ENCODE measurements at places on chromosomes 16 and 17.

- DNase-seq, result no peak
These were observed 48.7 kb upstream of the CACNG4 start for GRCh38 chr17:66915792-66916191.

- DNase-seq, result no peak
These were observed 15.9 kb downstream of the EMC8 start for GRCh38 chr16:85783441-85783840.

DNA sequence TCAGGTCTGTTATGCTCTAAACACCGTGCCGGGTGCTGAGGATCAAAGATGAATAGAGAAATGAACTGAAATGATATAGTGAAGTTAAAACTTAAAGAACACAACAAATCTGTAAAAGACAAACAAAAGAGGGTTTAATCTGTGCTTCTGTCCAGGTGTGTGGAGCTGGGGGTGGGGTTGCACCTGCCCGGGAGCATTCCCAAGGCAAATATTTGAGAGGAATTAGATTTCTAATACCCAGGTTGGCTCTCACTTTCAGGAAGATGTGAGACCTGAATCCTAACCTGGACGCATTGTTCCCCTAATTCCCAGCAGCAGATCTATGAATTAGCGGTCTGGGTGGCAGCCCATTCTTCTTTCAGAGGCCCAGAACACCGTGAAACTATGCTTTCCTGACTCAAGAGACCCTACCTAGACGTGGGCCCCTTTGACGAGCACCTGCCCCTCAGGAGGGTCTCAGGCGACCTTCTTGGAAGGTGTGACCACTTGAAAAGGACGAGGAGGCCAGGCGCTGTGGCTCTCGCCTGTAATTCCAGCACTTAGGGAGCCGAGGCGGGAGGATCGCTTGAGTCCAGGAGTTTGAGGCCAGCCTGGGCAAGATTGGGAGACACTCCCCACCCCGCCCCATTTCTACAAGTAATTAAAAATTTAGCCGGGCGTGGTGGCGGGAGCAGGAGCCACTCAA lies 677 bp upstream of the RANGRF start:
- DNase-seq, result no peak

GRCh38 chr17:46984892-46985291 lies 5.8 kb upstream of the RPRML start:
- no peak for DNase-seq

DNA sequence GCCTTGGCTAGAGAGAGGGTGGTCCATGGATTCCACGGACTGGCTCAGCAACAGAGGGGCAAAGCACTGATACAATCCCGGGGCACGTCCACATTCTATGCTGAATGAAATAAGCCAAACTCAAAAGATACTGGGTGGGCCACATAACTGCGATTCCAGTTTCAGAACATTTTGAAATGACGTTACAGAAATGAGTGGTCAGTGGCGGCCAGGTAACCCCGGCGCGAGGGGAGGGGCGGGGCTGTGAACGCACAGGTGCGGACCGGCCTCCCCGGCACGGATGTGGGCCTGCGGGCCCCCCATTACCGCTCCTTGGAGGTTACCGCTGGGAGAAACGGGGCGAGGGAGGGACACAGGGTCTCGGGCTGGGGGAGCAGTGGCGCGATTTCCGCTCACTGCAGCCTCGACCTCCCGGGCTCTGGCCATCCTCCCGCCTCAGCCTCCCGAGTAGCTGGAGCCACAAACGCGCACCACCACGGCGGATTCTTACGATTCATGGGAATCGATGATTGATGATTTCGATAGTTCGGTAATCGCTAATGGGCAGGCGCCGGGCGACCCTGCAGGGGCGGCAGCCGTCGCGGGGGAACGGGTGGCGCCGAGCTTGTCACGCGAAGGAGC lies 559 bp downstream of the MVD start:
- no peak for DNase-seq

DNA sequence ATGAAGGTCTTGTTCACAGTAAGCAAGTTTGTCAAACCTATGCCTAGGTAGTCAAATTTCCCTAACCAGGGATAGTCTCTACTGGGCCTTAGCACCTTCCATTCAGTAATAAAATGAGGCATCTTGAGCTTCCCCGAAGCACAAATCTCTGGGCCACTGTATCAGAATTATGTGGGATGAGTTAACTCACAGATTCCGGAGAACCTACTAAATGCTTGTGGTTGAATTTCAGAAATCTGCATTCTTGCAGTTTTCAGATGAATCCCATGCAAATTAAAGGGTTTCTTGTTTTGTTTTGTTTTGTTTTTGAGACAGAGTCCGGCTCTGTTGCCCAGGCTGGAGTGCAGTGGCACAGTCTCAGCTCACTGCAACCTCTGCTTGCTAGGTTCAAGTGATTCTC lies 478.8 kb upstream of the HSBP1 start:
- no peak for DNase-seq

DNA sequence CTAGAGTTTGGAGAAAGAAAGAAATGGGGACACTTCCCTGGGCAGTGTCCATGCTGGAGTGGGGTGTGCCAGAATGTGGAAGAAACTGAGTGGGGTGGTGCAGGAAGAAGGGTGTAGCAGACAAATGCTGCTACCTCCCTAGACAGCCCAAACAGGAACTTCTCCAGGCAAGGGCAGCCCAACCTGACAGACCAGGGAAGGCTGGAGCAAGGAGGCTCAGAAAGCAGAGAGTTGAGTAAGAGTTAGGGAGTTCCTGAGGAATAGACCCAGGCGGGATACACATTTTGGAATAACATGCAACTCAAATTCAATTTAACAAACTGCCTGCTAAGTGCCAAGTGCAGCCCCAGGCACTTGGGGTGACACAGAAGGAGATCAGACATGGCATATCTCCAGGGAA lies 1.0 kb upstream of the MYO18A start:
- DNase-seq, result no peak

GRCh38 chr17:65856865-65857264 lies 295.4 kb upstream of the AXIN2 start:
- no peak for DNase-seq

DNA sequence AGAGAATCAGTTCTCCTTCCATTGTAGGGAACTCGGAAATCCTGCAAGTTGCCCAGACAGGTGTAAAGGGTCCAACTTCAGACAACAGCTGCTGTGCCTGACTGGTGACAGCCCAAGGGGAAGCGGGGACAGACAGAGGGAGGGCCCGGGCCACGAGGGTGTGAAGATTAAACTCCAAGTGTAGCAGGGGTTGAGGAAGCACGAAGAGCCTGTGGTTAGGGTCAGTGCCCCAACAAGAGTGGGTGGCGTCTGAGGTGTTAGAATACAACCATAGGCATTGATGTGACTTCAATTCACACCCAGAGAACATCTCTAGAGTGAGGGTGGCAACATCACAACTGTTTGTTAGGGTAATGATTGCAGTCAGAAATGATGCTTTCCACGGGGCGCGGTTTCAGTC lies 39.1 kb downstream of the ASPA start:
- DNase-seq, result no peak

- no peak for DNase-seq
These were observed 11.4 kb downstream of the CHST4 start for GRCh38 chr16:71537643-71538042.

DNA sequence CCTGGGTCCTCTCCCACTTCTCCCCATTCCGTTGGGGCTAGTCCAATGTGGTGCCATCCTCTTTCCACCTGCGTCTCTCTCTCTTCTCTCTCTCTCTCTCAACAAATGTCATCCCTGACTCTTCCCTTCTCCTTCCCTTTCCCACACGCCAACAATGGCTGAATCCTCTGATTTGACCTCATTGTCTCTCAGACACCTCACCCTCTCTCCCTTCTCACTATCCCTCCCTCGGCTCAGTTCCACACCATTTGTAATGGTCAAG lies 628 bp upstream of the ZNF18 start:
- no peak for DNase-seq

- no peak for DNase-seq
These were observed 52.5 kb downstream of the SHCBP1 start for GRCh38 chr16:46568472-46569230.

DNA sequence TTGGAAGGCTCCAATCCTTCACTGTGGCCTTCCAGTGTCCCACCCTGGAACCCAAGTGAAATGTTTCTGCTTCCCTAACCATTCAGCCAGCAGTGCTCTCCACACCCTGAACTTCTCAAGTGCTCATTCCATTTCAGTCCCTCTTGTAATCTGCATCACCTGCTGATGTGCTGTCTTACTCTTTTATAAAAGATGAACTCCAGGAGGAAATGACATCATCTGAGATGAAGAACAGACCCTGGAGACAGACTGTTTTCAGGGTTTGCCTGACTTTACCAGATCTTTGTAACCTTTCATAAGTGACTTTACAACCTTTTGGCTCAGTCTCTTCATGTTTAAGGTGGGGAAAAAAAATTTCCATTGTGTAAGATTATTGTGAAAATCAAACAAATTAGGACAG lies 61.3 kb downstream of the CNTNAP4 start:
- DNase-seq, result no peak

- no peak for DNase-seq
These were observed 29.3 kb upstream of the ST6GALNAC1 start for GRCh38 chr17:76672892-76673291.

GRCh38 chr17:8212312-8213180 lies 2.2 kb upstream of the AURKB start:
- DNase-seq, result no peak

- DNase-seq, result no peak
These were observed 229.6 kb downstream of the MRTFB start for GRCh38 chr16:14300705-14301168.

GRCh38 chr17:80716986-80717719 lies 172.5 kb downstream of the RPTOR start:
- no peak for DNase-seq

DNA sequence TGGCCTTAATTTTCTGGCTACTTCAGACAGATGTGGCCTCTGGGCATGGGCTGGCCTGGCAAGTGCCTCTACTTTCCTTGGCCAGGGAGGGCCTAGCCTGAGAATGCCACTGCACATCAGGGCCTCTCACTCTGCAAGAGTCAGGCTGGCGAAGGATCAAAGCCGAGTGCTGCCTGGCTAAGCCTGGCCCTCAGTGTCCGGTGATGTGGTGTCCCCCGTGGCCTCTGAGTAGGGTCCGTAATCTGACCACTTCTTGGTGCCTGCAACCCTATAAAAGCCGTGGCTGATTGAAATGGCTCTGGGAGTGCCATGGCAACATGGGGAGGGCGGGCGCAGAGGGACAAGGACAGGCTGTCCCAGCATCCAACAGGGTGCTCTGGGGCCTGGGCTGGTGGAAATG lies 30.2 kb downstream of the TBX4 start:
- DNase-seq, result no peak

- no peak for DNase-seq
These were observed 6.2 kb downstream of the SHBG start for GRCh38 chr17:7636163-7636562.

DNA sequence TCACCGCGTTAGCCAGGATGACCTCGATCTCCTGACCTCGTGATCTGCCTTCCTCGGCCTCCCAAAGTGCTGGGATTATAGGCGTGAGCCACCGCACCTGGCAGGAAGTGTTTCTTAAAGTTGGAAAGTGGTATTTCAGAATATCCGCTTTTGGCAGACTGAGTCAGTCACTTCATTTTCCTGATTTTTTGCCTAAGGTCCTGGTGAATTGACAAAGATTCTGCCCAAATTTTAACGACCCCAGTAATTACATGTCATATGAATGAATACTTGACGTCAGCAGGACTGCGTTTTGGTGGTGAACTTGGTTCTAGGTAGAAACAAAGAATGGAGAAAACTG lies 4.5 kb upstream of the BRCA1 start:
- no peak for DNase-seq

- no peak for DNase-seq
These were observed 31.0 kb downstream of the CTCF start for GRCh38 chr16:67593288-67593687.

DNA sequence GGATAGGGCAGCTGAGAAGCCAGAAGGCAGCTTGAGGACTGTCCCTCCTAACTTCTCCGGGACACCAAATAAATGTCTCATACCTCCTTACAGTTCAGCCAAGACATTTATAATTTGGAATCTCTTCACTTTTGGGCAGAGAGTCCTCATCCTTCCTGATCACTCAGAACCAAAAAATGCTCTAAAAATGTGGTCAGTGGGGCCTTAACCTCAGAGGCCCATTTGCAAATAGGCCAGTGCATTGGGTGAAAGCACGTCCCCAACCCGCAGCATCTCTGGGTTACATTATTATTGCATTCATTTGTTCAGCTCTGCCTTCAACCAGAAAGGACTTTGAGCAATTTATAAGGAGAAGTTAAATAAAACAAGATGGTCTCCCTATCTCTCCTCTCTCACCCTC lies 112.4 kb upstream of the IRX3 start:
- DNase-seq, result no peak

- no peak for DNase-seq
These were observed 115.3 kb downstream of the SLC39A11 start for GRCh38 chr17:72976971-72977770.

DNA sequence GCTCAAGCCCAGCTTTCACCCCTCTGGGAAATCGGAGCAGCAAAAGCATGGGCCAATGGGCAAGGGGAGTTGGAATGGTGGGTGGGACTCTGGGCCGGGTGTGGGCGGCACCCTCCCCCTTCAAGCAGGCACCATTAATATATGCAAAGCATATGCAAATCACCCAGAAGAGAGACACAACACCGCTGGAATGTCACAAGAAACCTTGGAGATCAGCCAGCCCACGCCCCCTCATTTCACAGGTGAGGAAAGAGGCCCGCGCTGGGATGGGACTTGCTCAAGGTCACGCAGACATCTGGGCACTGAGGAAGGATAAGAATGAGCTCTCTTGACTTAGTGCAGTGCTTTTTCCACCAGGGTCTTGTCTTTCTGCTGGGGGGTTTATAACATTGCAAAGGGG lies 4.8 kb downstream of the SRCIN1 start:
- no peak for DNase-seq

DNA sequence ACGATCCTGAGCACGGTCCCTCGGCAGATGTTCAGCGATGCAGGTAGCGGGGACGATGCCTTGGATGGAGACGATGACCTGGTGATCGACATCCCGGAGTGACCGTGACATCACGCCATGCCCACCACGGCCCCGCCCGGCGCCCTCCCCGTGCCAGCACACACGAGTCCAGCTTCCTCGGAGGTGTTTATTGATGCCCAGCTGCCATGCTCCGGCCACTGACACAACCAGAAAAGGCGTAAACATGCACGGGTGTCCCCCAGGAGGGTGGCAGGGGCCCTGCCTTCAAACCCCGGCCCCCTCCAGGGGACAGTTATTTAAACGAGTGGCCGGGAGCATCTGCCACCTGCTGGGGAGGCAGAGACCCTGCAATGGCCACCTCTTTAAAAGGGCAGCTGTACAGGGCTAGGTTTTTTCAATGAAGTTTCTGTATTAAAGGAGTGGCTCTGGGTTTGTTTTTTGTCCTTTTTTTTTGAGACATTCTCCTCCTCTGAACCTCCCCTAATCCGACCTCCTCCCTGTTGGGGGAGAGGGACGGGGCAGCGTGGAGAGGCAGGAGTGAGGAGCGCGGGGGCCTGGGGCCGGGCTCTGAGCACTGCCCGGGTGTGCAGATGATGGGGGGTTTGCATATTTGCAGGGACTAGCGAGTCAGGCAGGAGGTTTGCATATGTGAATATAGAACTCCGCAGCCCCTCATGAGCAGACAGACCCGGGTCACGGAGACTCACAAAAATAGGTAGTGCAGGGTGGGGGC lies 5.3 kb downstream of the DOC2A start:
- no peak for DNase-seq

GRCh38 chr17:48756830-48757251 lies 28.3 kb upstream of the HOXB13 start:
- DNase-seq, result no peak

All from stimulated activated CD8-positive, alpha-beta memory T cell treated with anti-CD3 and anti-CD28 coated beads, Interleukin-2, amount 100 ng/mL, for 1 hour (primary cell).